ENCODE measurements at places on chromosomes 3 and 15. TPM values are rescaled to one million over a fixed set of nuclear protein-coding genes. Genes with fewer than 3 reads are reported as not detected.

- peaks cover 19% of the 10 kb centered on the region for H3K36me3 ChIP-seq
- peaks cover 62% of the 10 kb centered on the region for H3K4me1 ChIP-seq
- no peak overlapping the region for H3K27ac ChIP-seq
- no peak overlapping the region for H3K4me3 ChIP-seq
- DNase-seq, result no peak
- no peaks in the 10 kb centered on the region for H3K27me3 ChIP-seq
Measured at GRCh38 chr3:192866804-192867203, 50.9 kb downstream of the MB21D2 start.

GRCh38 chr15:85600001-85600400 lies 194.7 kb downstream of the KLHL25 start:
- H3K4me3 ChIP-seq, result no peak overlapping the region
- peaks cover 27% of the 10 kb centered on the region for H3K4me1 ChIP-seq
- no peak for DNase-seq

GRCh38 chr3:3686907-3687648 lies 112.2 kb upstream of the LRRN1 start:
- H3K4me1 ChIP-seq, result no peaks in the 10 kb centered on the region
- H3K27ac ChIP-seq, result no peak overlapping the region
- no peak for DNase-seq
- no peaks in the 10 kb centered on the region for H3K36me3 ChIP-seq
- no peaks in the 10 kb centered on the region for H3K27me3 ChIP-seq
- no peak overlapping the region for H3K4me3 ChIP-seq

DNA sequence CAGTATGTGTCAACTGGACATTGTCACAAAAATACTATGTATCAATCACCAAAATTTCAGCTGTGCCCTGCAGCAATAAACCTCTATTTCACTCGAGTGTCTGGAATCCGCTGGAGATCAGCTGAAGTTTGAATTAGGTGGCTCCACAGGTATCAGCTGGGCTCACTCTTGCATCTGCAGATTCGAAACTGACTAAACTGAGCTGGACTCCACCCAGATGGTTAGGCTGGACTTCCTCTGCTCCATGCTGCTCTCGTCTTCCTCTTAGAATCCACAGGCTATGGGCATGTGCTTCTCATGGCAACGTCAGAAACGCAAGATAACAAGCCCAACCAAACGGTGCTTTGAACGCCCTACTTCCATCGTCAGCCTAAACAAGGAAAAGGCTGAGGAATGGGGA lies 565.3 kb upstream of the ROBO2 start:
- no peaks in the 10 kb centered on the region for H3K4me1 ChIP-seq
- H3K27me3 ChIP-seq, result no peaks in the 10 kb centered on the region
- H3K27ac ChIP-seq, result no peak overlapping the region
- H3K36me3 ChIP-seq, result no peaks in the 10 kb centered on the region

DNA sequence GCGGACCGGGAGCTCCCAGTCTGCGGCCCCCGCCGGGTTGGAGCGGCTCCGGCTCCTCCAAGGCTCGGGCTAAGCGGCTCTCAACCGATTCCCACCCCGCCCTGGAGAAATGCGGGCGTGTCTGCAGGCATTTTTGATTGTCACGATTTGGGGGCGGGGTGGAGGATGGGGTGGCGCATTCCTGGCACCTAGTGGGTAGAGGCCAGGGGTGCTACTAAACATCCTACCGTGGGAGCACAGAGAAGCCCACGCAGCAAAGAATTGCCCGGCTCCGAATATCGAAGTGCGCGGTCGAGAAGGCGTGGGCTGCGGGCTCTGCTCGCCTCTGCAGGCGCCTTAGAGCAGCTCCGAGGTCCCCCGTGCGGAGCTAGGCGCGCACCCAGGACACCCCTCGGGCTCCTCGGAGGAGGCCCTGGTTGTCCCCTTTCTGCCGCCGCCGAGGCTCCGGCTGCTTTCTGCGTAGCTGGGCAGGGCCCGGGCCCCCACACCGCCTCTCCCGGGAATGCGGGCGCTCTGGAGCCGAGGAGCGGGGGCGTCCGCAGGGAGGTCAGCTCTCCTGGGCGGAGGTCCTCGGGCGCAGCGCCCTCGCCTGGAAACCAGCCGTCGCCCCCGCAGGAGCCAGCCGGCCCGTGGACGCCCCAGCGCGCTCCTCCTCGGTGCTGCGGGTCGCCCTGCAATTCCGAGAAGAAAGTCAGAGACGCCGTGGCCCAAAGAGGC lies 16.5 kb upstream of the LAMP3 start:
- H3K4me1 ChIP-seq, result peaks cover 15% of the 10 kb centered on the region
- H3K36me3 ChIP-seq, result no peaks in the 10 kb centered on the region
- peak overlapping the region; percentile 86 for H3K4me3 ChIP-seq
- DNase-seq, result no peak

HRG gene
- total RNA-seq, result not detected
